ENCODE measurements at places on chromosomes 4 and X.

DNA sequence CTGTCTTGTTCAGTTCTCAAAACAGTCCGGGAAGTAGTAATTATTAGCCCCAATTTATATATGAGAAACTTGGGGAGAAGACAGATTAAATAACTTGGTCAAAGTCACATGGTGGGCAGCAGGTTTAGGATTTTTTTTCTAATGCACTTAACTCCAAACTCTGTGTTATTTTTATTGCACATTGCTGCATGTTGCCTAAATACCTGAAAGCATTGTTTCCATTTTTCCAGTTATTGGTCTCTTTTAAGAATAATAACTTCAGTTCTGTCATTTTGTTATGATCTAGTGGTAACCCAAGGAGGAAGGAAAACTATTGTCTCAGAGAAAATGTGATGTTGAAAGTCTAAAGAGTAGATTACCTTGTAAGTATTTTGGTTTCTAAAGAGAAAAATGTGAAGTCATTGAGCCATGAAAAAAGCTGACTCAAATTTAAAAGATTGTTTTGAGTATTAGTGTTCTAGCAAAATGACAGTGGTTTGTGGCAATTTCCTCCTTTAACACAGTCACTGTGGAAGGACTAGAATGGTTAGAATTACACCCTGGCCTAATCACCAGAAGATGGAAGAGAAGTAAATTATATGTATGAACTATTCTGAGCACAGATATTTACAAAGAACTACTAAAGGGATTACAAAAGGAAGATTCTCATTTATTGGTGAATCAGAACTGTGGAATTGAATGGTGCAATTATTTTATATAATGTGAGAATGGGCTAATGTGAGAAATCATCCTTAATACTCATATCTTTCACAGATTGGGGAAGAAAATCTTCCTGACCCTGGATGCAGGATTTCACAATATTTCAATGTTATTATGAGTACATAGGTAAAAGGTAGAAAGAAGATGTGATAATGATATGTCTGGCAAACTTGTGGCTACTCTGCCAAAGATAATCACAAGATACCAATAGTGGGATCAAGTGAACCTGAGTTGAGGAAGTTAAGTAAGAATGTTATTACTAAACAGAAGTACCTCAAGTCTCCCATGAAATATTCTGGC is 21.7 kb upstream of the CXCL8 start:
- no peak for DNase-seq

- no peak for DNase-seq
Measured at GRCh38 chr4:5517372-5517771, 191.0 kb downstream of the EVC2 start.

- DNase-seq: no peak
Measured at GRCh38 chrX:130171446-130172126, at the start of gene RAB33A. Gene RAB33A, plus strand, starts transcription at chrX:130171962. Its CDS starts 101 bp downstream, at chrX:130172063.

DNA sequence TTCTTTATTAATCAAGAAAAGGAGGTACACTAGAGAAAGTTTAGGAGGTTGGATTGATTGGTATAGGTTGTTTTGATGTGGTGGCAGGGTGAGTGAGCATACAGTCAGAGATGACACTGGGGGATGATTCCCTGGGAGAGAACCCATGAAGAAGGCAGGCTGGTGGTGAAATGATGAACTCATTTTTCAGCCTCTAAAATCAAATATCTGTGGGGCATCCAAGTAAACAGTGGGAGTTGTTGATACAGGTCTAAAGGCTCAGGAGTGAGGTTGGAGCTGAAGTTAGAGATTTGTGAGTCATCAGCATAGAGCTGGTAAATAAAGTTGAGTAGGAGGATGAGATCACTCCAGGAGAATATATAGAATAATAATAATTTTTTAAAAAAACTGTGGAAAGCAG is 10.0 kb upstream of the AP1S2 start:
- no peak for DNase-seq

DNA sequence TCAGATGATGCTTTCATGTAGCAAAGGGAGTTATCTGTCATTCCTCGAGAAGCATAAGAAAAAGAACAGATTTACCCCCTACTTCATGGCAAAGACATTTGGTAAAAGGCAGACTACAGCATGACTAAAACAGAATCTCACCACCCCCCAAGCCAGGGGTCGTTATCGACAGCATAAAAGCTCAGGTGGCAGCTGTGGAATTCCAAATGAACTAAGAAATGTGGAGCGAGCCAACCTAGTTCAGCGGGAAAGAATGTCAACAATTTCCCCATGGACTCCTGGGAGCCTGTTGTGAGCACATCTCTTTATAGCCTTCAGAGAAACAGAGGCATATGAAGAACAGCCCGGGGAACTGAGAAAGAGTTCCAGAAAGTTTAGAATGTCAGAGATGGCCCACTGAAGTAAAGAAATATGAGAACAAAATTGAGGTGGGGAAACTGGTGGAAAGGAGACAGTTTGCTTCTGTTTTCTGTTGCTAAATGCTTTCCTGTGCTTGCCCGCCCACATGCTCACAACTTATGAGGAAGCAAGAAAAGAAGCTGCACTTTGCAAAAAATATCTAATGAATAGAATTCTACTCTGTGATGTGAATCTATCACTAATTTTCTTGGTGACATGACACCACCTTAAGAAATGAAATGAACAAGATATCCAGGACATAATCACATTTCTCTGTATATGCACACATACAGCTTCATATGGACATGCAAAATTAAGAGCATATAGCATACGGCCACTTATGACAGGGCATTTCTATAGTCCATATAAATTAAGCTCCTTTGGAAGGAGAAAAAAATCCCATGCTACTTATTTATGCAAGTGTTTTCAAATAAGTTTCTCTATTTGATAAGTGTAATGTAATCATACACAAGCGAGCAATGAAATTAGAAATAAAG is 135.3 kb upstream of the MID1 start:
- no peak for DNase-seq

- DNase-seq: no peak
Measured at GRCh38 chr4:76597423-76597979, 162.5 kb downstream of the SHROOM3 start.

GRCh38 chrX:38919202-38919601 is 117.9 kb downstream of the MID1IP1 start:
- no peak for DNase-seq

DNA sequence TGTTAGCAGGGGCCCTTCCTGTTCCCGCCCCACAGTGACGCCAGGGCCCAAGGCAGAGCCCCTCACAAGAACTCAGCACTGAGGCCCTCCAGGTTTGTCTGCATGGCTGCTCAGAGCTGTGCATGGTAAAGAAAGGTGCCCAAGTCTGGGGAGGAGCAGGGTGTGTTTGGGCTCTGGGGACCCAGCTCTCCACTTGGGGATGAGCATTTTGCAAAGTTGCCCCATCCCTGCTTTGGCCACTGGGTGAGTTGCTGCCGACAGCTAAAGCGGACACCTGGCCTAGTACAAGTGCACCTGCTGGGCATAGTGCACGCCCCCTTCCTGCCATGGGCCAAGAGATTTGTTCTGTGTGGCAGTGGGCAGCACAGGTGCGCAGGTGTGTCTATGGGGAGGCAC is 2.0 kb upstream of the MXD4 start:
- peak; percentile 75 for DNase-seq

DNA sequence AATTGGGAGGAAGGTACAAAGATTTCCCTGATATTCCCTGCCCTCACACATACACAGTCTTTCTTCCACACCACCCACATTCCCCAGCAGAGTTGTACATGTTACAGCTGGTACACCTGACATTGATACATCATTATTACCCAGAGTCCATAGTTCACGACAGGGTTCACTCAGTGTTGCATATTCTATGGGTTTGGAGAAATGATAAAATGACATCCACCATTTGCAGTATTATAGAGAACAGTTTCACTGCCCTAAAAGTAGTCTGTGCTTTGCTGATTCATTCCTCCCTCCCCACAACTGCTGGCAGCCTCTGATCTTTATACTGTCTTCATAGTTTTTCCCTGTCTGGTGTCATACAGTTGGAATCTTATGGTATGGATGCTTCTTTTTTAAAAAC is 15.0 kb downstream of the AGA start:
- no peak for DNase-seq

- no peak for DNase-seq
Measured at GRCh38 chr4:144450526-144450925, 195.4 kb upstream of the HHIP start.

- peak; percentile 10 for DNase-seq
Measured at GRCh38 chrX:115226929-115227328, 7.0 kb downstream of the LRCH2 start.

- DNase-seq: no peak
Measured at GRCh38 chr4:338759-339097, 1.1 kb downstream of the ZNF141 start.

DNA sequence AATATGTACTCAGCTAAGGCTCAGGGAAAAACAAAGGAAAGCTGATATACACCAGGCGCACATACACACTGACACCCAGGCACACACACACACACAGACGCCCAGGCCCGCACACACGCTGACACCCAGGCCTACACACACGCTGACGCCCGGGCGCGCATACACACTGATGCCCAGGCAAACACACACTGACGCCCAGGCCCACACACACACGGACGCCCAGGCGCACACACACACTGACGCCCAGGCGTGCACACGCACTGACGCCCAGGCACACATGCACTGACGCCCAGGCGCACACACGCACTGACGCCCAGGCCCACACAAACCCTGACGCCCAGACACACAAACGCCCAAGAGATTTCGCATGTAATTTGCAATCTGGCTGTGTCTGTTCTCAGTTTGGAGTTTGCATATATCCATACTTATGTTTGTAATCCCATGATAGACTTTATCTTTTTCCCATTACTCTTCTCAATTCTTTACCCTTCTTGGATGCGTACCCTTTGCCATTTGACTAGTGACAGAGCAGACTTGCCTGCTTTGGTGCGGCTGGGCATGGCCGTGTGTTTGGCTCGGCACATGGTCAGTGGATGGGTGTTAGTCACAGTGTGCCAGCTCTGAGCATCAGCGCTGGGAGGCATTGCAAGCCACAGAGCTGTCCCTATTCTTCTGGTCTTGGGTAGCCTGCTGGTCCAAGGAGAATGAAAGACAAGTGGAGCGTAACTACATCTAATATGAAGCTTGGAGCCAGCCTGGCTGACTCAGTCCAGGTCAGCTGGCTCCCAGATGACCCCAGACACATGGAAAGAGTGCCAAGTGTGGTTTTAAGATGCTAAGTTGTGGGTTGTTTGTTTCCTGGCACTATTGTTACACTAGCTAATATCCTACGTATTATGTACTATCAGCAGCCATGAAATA is 632.4 kb upstream of the ZFP42 start:
- DNase-seq: no peak

DNA sequence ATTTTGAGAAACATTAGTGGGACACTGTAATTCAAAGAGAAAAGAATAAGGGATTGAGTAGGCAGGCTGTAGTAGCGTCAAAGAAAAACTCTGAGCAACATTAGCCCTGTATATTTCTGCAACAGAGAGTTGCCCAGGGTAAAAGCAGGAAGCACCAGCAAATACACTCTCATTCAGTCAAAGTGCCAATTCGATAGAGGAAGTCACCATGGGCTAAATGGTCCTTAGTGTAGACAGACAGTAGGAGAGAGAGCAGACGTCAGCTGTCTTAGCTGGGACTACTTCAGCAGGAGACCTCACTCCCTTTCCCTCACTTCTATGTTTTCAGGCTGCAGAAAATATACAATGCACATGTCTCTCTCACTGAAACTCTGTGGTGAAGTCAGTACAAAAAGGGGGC is 2073.8 kb upstream of the TENM3 start:
- DNase-seq: no peak

- DNase-seq: no peak
Measured at GRCh38 chrX:68461576-68461975, 28.3 kb upstream of the OPHN1 start.

DNA sequence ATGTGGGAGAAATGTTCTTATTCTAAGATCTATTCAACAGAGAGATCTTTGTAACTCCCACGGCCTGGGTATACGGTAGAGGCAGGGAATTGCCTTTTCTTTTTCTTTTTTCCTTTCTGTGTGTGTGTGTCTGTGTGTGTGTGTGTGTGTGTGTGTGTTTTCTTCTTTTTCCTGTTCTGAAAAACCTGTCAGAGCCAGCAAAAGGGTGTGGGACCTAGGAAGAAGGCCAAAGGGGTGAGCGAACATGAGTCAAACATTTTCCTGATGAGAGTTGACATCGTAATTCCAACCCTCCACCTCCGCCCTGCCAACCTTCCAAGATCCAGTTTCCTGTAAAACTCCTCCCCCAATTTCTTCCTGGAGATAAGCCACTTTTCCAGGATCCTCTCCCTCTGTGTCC is 2.8 kb upstream of the CHIC2 start:
- no peak for DNase-seq

DNA sequence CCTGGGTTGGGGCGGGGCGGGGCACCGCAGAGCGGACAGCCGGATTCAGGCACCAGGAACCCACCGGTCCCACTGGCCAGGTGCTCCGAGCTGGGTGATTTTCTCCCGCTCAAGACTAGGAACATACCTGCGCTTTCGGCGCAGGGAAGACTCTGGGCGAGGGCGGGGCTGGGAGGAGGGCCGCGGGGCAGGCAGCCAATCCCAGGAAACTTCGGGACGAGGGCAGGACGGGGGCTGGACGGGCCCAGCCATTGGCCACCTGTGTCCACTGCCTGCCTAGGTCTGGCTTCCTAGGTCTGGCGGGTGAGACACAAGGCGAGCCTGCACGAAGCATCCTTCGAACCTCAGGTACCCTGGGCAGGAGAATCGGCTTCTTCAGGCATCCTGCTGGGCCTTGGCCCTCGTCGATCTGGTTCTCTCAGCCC is 274 bp upstream of the ERVMER34-1 start:
- no peak for DNase-seq

DNA sequence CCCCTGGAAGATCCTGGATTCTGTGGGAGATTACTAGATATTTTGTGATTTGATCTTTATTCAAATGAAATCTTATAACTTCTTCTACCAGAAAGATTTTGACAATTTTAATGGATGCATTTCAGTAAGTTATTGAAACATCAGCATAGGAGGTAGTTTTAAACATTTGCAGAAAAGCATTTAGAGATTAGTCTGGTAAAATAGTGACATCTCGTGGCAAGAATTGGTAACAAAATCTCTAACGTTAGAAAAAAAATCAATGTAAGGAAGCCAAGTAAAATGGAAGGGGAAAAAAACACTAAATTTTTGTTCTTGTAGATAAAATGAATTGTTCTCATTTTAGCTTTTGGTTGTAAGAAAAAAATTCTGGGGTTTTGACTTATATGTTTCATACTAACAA is 73.3 kb downstream of the TASL start:
- peak; percentile 87 for DNase-seq

DNA sequence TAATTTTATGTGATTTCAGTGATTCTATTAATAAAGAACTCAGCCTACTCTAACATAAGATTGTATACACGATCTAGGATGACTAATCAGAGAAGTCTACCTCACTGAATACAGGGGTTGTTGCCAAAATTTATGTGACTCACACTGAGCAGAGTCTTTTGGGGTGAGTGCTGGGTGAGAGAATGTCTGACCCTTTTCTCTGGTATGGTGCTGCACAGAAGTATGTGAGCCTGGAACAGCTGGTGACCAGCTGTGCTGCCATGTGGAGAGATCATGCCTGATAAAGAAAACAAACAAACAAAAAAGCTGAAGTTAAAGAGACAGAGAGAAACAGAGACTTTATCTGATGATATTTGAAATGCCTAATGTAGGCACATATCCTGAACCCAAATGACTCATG is 618.1 kb upstream of the GRIA3 start:
- DNase-seq: no peak

- DNase-seq: no peak
Measured at GRCh38 chr4:158936238-158936637, 166.6 kb upstream of the RAPGEF2 start.

GRCh38 chrX:10296576-10296975 is 139.8 kb downstream of the CLCN4 start:
- no peak for DNase-seq

Data from NCI-H1417 (cell line).